ENCODE measurements at places on chromosomes 5 and 9.

DNA sequence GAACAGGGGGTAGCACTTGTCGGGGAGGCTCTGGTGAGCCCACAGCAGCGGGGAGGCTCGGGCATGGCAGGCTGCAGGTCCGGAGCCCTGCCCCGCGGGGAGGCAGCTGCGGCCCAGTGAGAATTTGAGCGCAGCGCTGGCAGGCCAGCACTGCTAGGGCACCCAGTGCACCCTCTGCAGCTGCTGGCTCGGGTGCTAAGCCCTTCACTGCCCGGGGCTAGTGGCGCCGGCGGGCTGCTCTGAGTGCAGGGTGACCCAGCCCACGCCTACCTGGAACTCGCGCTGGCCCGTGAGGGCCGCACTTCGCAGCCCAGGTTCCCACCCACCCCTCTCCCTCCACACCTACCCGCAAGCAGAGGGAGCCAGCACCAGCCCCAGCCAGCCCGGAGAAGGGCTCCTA, 151.0 kb downstream of the NXNL2 start:
- no peak for DNase-seq

DNA sequence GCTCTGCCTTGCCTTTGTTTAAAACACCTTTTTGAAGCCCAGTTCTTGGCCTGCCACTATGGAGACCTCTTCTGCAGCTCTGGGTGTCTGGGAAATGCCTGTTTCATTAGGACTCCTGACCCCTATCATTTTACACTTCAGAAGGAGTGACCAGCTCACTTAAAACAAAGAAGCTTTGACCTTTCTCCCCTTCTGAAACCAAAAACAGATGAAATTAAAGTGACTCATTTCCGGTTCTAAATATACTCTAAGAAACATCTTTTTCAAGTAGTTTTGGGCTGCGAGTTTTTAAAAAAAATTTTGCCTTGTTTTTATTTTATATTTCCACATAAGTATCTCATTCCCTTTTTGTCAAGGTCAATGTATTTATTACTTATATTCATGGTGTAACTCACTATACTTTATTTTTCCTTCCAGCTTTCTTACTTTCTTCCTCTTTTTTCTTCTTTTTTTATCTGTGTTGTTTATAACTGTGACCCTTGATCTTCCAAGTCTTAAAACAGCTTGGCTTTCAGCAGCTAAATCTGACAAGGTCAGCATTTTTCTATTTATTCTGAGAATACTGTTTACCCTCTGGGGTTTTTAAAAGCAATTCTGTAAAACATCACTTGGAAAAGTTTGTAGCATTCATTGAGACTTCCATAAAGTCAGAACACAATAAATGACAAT, 672.9 kb downstream of the NR2F1-AS1 start:
- peak; percentile 72 for DNase-seq

GRCh38 chr5:37182667-37183066, 66.5 kb downstream of the CPLANE1 start:
- no peak for DNase-seq

DNA sequence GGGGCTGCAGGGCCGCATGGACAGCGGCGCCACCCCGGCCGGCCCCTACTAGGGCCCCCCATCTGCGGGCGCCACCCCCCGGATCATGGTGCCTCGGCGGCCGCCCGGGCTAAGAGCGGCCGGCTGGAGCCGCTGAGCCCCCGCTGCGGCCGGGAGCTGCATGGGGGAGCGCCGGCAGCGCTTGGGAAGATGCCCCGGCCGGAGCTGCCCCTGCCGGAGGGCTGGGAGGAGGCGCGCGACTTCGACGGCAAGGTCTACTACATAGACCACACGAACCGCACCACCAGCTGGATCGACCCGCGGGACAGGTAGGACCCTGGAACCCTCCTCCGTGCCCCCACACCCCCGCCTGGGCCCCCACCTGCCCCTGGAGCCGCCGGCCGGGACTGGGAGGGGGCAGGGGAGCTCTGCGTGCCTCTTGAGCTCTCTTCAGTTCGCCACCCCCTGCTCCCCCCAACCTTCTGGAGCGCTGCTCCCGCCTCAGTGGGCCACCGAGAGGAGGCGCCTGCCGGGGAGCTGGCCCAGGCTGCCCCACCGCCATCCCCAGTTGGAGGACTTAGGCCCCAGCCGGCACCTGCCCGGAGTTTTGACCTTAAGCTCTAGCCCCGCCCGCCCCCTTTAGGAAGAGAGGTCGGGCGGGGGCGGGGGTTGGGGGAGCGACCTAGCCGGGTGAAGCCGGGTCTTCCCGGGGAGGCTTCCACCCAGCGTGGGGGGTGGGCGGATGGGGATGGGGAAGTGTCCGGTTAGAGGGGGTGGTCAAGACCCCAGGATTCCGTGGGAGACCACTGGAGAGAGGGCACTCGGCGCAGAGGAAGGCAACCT, 730 bp downstream of the WWC1 start:
- peak; percentile 56 for DNase-seq

- DNase-seq: no peak
Observed at GRCh38 chr5:159917994-159918393, 1.7 kb downstream of the ADRA1B start.

GRCh38 chr5:6592601-6593000, 40.2 kb downstream of the NSUN2 start:
- peak; percentile 42 for DNase-seq

DNA sequence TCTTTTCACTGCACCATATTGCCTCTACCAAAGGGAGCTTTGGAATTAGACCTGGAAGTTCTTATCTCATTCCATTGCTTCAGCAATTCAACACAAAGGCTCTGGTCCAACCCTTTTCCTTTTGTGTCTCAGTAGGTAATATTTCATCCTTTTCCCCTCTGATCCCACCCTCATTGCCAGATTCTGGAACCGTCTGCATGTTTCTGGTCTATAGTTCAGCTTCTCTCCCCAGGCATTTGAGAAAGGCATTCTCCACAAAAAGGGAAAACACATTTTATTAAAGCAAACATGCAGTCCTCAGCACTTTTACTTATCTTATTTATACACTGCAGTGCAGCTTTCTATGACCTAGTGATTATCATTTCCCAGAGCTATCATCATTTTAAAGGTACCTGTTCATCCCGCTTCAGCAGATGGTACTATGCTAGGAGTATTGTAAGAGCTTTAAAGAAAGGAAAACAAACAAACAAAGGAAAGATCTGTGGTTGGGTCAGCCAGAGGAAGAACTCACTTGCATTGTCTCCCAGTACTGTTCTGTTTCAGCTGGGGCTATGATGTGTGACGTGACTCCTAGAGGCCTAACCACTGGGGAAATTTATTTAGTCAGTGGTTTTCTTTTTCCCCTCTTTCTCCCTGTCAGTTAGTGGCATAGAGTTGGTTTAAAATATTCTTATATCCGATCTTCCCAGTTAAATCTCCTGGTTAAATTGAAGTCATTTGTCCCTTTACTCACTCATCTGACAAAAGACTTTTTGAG, 269.2 kb downstream of the TMEM38B start:
- no peak for DNase-seq

DNA sequence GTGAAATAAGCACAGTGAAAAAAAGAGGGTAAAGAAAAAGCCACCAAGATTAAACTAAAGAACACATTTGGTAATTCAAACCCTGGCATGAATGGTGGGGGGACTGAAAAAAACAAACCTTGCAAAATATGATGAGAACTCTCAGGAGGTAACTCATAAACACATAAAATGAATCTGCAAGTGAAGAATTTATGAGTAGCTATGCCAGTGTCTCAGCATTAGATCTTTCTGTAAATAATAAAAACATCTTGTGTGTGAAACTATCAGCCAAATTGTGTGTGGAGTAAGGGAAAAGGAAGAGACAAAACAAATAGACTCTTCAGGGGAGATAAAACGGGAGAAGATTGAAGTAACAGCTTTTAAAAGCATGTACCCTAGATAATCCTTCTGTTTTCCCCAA, 129.6 kb upstream of the SPEF2 start:
- no peak for DNase-seq

GRCh38 chr9:73156865-73157187, 5.2 kb downstream of the ANXA1 start:
- DNase-seq: no peak

DNA sequence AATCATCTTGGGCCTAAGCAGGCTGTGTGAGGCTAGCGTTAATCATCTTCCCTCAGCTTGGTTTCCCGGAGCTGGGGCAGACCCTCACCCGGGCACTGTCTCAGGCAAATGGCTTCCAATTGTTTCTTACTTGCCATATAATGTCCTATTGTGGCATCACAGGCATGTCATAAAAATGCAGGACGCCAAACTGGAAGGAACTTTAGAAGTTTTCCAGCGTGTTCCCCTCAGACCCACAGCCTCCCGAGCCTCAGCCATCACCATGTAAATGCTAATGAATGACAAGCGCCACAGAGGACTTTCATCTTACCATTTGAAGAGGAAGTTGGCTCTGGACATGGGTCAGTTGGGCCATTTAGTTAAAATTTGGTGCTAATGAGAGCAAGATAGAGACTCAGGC, 143.0 kb upstream of the IRX1 start:
- DNase-seq: no peak

GRCh38 chr9:5524090-5524489, 13.8 kb downstream of the PDCD1LG2 start:
- no peak for DNase-seq

- DNase-seq: no peak
Observed at GRCh38 chr5:114001076-114001475, 360.8 kb upstream of the KCNN2 start.

DNA sequence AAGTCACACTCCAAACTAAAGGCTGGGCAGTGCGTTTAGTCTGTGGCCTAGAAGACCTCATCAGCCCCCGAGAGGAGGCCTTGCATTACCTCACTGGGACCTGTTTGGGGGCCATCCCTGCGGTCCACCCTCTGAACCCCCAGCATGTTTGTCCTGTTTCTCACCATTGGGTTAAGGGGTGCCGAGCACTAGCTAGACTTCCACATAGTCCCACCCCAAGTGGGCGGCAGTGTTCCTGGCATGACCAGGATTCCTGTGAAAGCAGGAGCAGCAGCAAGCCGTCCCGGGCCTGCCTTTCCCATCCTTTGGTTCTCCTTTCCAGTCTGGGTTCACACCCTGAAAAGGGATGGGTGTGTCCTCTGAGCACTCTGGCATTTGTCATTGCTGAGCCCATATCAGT, 26.6 kb upstream of the SAP30L start:
- DNase-seq: no peak

- DNase-seq: peak; percentile 38
Observed at GRCh38 chr5:171562822-171563221, 143.4 kb downstream of the FGF18 start.

DNA sequence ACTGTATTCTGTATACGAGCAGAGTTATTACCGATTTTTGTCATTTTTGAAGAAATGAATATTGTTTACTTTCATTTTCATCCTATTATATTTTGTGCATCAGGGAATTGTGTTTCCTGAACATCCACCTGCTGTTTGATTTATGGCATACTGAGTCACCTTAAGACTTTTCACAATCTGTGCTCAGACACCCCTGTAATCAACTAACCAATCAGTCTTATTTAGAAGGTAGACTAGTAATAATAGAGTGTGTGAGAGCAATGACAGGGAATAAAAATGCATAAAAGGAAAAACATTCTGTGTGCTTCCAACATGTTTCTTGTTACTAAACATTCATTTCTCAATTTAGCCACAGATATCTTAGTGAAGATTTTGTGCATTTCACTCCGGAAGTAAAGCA, 1413.6 kb upstream of the ACO1 start:
- no peak for DNase-seq

DNA sequence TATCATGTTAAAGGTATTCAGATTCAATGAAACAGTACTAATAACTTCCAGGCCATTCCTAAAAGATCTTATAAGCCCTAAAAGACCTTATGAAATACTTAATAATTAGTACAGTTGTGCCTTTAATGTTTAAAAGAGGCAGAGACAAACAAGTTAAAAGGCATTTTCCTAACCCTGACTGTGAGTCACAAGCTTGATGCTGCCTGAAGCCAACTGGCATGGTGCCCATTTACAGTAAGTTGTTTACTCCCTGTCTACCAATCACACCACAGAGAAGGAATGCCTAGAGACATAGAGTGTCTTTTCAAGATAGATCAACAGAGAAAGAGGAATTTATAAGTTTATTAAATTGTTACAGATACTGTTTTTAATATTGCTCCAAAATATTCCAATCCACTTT, 47.8 kb downstream of the NR3C1 start:
- peak; percentile 97 for DNase-seq

DNA sequence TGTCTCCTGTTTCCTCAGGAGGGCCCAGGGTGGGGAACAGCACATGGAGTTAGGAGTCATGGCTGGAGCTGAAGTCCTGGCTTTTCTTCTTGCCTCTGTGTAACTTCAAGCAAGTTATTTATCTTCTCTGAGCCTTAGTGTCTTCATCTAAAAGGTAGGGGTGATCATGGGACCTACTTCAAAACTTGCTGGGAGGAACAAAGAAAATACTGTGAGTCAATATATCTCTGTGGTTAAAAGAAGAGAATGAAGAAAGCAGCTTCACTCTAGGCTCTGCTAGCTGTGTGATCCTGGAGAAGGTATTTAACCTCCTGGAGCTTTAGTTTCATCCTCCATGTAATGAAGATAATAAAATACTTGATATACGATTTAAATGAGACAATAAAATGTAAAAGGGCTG, 26.5 kb downstream of the AFAP1L1 start:
- DNase-seq: no peak

- DNase-seq: no peak
Observed at GRCh38 chr9:135077497-135078200, 9.8 kb upstream of the OLFM1 start.

GRCh38 chr5:92749943-92750342, 831.1 kb downstream of the NR2F1-AS1 start:
- peak; percentile 62 for DNase-seq

GRCh38 chr9:104923740-104924139, 4.2 kb downstream of the ABCA1 start:
- no peak for DNase-seq

DNA sequence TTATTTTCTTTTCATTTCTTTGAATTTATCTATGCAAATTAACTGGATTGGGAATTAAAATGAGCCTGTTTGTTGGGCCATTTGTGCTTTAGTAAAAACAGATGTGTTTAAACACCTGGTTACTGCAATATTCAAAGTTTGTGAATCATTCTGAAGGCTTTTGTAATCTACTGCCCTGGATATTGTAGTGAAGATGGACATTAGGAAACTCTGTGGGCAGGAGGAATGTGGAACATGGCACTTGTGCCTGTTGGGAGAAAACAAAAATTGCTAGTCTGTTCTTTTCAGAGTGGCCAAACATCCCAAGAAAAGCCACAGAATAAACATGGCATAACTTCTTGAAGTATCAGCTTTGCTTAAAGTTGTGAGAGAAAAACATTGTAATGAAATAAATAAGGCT, 40.8 kb downstream of the CHSY3 start:
- DNase-seq: no peak

GRCh38 chr9:80213613-80214012, 641.8 kb downstream of the TLE4 start:
- DNase-seq: no peak

DNA sequence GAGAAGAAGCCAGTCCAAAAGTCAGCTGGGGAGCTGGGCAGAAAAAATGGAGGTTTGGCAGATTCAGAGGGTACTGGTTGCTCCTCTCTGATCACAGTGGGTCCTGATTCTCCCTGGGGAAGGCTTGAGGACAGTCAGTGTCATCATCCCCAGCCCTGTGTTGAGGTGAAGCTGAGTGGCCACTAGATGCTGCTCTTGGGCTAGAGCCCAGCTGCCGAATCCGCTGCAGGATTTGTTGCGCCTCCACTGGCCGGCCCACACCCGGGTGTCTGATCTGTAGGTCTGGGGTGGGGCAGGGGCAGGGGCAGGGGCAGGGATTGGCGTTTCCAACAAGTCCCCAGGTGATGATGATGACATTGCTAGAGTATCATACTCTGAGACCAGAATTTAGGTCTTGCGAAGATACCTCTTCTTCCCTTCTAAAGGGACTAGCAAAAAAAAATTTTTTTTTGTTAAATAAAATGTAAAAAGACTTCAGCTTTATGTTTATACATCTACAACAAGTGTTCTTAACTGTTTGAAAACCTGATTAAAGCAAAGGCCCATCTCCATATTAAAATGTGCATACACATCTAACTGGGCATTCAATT, 106.8 kb downstream of the PDE6A start:
- DNase-seq: peak; percentile 82

Measured in ELR (cell line).